CD14-positive monocyte (primary cell): ENCODE measurements at places on chromosomes 12 and 14.

- DNase-seq: no peak
Observed at GRCh38 chr12:32030151-32030550, 70.9 kb downstream of the RESF1 start.

DNA sequence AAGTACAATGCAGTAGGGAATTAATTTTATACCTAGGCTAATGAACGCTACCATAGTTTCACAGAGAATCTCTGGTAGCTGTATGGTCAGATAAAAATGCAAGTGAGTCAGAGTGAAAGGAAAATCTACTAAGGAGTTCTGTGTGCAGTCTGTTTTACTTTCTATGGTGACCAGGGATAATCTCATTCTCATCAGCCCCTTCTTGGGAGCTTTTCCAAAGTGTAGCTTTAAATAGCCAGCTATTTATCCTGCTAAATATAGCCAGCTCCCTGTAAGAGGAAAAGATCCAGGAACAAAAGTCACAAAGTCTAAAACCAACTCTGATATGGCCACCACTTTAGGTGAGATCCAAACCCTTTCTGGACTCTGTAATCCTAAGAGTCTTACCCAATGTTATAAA lies 75.5 kb downstream of the TMEM116 start:
- DNase-seq: no peak

DNA sequence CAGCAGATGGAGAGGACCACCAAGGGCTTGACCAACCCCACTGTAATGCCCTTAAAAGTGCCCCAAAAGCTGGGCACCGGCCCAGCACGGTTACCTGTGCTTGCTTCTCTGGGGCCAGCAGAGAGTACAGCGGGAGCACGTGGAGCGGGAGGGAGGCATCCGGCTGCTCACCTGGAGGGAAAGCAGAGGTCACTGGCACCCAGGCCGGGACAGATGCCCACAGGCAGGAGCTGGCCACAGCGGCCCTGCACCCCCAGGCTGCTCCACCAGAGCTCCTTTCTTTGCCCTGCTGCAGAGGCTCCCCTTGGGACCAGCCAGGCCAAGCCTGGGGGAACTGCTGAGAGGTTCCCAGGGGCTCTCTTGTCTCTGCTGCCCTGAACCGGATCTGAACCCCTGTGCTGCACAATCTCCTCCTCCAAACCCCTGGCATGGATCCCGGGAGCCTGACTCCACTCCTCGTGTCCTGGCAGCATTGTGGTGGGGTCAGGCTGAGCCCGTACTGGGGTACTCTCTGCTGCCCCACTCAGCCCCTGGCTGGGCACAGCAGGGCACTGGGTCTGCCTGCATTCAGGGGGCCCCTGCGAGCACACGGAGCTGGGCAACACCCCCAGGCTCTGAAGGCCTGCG lies 24.0 kb downstream of the DHX37 start:
- DNase-seq: no peak

DNA sequence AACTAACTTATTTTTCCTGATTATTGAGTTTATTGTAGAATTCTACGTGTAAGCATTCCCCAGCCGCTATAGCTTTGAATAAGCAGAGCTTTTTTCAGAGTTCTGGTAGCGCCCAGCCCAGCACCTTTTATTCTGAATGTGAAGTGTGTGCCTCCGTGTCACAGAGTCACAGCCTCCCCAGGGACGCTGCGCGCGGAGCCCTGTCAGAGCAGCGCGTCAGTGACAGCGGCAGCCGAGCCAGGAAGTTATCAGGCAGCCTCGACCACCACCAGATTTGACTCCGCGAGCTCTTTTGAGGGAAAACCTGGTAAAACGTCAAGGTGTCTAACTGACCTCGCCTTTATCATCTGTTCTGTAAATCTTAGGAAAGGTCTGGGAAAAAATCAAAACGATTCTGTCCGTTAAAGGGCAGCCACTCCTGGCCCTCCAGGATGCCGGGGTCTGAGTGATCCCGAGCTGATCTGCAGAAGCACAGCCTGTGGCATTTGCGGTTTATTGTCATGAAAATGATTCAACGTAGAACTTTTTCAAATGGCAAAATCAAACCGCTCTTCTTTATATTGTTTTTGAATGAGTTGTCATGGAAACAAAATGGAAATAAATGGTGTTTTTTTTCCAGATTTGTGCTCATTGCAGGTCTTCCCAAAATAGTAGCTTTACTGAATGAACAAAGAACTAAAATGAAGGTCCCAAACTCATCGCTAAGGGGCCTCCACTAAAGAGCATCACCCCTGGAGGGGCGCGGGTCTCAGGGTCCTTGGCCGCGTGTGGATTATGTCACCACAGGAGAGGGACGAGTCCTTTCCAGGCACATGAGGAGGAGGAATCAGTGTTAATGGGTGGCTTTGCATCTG lies 43.1 kb upstream of the MMP17 start:
- DNase-seq: no peak

GRCh38 chr12:122834921-122835749 lies at the start of gene HIP1R:
Gene HIP1R (plus strand): TSS chr12:122835457. CDS start chr12:122835551, 94 bp downstream.
- no peak for DNase-seq

GRCh38 chr12:26704214-26704613 lies 128.8 kb downstream of the ITPR2 start:
- DNase-seq: no peak
